Stimulated activated effector memory CD8-positive, alpha-beta T cell treated with anti-CD3 and anti-CD28 coated beads, Interleukin-12 subunit alpha, Interleukin-12 subunit beta, amount 100 ng/mL, for 72 hours (primary cell): ENCODE measurements at places on chromosomes 7 and 10.

GRCh38 chr7:46850563-46851330 is 731.2 kb downstream of the TNS3 start:
- no peak for DNase-seq

DNA sequence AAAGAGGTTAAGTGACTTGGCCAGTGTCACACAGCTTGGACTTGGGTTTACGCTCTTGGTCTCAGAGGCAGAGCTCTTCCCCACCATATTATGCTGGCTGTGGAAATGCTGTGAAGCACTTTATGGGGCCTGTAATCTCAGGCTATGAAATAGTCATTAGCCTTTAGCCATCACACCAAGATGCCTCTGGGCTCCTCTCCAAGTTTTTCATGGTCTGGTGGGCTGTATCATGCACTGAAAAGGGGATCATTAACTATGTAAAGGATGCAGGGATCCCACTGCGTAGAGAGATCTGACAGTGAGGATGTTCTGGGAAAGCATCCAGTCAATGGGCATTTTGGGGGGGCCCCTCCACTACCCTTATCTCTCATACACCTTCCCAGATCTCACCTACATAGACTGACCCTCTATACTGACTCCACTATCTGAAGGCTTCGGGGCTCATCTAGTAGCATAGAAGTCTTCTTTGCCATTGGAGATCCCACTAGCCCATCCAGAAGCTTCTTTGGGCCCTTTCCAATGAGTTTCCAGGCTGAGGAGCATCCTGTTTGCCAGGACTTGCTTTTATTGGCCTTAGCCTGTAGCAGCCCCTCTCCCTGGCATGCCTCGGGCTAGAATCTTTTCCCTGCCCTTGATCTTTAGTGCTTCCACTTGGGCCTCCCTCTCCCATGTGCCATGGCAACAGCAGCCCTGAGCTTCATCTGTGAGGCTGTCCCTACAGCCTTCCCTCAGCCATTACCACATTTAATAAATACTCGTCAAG is 19.6 kb downstream of the FRMPD2 start:
- no peak for DNase-seq

GRCh38 chr7:30519122-30519521 is 14.5 kb upstream of the GGCT start:
- no peak for DNase-seq

DNA sequence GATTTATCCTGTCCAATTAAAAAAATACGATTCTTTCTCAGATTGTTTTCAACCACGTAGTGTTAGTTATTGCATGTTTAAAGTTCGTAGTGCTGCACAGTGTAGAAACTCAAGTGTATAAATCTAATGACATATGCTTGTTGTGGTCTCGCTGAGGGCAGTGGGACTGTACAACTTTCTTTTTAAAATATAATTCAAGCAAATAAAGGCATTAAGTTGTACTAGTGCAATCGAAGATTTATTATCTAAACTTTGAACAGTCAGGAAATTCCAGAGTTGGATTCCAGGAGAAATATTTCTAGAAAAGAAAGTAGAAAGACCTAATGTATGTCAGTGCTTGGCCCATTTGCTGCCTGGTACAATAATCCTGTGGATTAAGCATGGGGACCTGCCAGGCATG is 124.1 kb upstream of the HPS1 start:
- no peak for DNase-seq

- no peak for DNase-seq
Observed at GRCh38 chr7:36207451-36208291, 54.6 kb downstream of the EEPD1 start.

- no peak for DNase-seq
Observed at GRCh38 chr10:131579251-131580071, 267.9 kb upstream of the TCERG1L start.

- DNase-seq = no peak
Observed at GRCh38 chr7:103958284-103958818, 31.1 kb downstream of the RELN start.

DNA sequence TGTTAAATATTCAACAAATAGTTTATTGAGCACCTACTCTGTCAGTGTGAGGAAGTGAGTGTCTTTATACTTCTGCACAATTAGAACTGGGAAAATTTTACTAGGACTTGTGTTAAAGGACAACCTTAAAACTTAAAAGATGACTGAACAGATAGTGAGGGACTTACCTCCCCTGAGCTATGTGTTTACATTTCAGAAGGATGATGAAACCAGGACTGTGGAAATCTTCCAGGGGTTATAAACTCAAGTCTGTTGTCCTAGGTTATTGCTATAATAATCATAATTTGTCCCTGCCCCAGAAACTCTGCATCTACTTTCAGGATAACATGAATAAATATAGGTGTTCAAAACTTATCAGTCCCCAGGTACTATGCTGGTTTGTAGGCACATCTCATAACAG is 261.0 kb upstream of the MKLN1 start:
- no peak for DNase-seq

GRCh38 chr10:113947184-113948041 is 93.0 kb downstream of the NHLRC2 start:
- DNase-seq = no peak

DNA sequence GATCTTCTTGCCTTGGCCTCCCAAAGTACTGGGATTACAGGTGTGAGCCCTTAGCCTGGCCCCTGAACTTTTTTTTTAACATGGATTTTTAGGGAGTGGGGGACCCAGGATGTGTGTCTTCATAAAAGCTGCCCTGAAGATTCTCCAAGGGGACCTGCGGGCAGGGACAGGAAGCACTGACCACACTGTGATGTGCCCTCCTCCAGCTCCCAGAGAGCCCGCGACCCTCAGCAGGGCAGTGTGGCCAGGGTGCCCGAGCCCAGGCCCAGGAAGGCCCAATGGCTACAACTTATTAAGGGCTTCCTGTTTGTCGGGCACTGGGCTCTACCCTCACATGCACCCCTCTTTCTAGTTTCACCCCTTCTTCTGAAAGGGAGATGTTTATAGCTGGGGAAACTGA is 2.5 kb upstream of the RET start:
- no peak for DNase-seq
